ENCODE measurements at places on chromosomes 1 and 21. TPM values are rescaled to one million over a fixed set of nuclear protein-coding genes. Genes with fewer than 3 reads are reported as not detected.

Gene DOP1B
- total RNA-seq: 14.2 TPM

Gene TENT5C
- 0.24 TPM for total RNA-seq

Gene LORICRIN
- not detected for total RNA-seq

Gene APP
- total RNA-seq: 975 TPM

Gene CRP
- total RNA-seq: not detected

All from tracheal epithelial cell (primary cell).